ENCODE measurements at places on chromosomes 1 and 21.

- no peak for DNase-seq
Measured at GRCh38 chr21:45517249-45518065, 24.8 kb downstream of the SLC19A1 start.

DNA sequence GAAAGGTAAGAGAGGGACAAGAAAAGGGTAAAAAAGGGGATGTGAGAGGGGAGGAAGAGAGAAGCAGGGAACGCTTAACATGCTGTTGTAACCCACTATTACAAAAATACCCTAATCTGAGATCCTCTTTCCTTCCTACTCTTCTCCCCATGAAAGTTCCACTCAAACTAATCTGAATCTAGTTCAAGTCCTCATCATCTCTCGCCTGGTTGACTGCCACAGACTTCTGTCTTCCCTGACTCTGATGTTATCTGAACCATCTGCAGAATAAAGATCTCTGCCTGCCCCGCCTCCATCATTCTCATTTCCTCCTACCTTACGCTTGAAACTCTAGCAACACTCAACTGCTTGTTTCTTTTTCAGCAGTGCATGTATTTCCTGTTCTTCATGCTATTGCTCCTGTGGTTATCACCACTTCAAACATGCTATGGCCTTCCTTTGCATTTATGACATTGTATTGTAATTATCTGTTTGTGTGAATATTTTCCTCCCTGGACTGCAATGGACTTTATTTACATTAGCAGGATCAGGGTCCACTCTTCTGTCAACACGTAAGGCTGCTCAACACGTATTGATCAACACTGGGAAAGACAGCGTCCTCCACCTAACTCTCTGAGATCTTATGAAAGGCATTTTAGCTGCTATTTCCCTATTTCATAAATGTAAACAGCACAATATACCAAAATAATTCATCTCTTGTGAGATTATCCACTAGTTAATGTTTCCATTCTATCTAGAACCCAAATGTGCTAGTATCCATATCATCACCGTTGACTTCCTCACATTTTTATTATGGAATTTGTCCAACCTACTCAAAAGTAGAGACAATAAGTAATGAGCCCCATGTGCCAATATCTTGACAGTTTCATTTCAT, 215.5 kb upstream of the USP25 start:
- DNase-seq: no peak

- DNase-seq: no peak
Measured at GRCh38 chr1:151294742-151295462, 12.8 kb downstream of the ZNF687 start.

DNA sequence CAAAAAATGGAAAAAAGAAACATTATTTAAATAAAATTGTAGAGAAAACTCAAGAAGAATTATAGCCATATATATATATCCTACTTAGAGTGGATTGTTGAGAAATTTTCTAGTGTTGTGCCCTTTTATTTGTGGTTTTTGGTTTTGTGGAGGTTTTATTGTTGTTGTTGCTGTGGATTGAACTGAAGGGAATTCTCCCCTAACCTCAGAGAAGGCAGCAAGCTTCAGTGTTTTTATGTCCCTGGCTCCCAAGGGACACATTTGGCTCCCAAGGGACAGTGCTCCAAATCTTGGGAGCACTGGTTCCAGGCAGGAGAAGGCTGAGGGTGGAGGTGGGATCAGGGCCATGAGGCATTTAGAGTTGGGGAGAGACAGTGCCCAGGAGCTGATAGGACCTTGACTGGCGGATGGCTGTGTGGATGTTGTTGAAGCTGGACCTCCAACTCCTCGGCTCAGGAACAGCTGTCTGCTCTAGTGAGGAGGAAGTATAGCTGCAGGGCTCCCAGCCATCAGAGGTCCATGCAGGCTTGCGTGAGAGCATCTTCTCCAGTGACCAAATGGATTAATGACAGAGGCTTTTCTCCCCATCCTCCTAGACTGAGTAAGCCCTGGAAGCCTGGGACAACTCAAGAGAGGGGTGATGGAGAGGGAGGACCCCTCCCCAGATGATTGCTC, 100.5 kb downstream of the TEX35 start:
- no peak for DNase-seq

- no peak for DNase-seq
Measured at GRCh38 chr1:111669268-111669667, 49.7 kb downstream of the RAP1A start.

GRCh38 chr1:186188736-186189135, 186.3 kb downstream of the TPR start:
- DNase-seq: no peak

GRCh38 chr21:37153935-37154350, 80.9 kb downstream of the TTC3 start:
- DNase-seq: no peak

- DNase-seq: no peak
Measured at GRCh38 chr1:13733711-13734110, 33.7 kb downstream of the PRDM2 start.

GRCh38 chr1:31660871-31661455, 16.3 kb upstream of the PEF1 start:
- DNase-seq: no peak

- no peak for DNase-seq
Measured at GRCh38 chr1:12620931-12621330, 2.9 kb upstream of the DHRS3 start.

- no peak for DNase-seq
Measured at GRCh38 chr1:23699280-23700179, 7.9 kb downstream of the RPL11 start.

- DNase-seq: no peak
Measured at GRCh38 chr1:27970401-27970800, 10.6 kb downstream of the XKR8 start.

Data from NCI-H1694 treated with DMSO at 0.1 percent for 48 hours (cell line).